NCI-H2081 (cell line): ENCODE measurements at places on chromosomes 16 and 17.

DNA sequence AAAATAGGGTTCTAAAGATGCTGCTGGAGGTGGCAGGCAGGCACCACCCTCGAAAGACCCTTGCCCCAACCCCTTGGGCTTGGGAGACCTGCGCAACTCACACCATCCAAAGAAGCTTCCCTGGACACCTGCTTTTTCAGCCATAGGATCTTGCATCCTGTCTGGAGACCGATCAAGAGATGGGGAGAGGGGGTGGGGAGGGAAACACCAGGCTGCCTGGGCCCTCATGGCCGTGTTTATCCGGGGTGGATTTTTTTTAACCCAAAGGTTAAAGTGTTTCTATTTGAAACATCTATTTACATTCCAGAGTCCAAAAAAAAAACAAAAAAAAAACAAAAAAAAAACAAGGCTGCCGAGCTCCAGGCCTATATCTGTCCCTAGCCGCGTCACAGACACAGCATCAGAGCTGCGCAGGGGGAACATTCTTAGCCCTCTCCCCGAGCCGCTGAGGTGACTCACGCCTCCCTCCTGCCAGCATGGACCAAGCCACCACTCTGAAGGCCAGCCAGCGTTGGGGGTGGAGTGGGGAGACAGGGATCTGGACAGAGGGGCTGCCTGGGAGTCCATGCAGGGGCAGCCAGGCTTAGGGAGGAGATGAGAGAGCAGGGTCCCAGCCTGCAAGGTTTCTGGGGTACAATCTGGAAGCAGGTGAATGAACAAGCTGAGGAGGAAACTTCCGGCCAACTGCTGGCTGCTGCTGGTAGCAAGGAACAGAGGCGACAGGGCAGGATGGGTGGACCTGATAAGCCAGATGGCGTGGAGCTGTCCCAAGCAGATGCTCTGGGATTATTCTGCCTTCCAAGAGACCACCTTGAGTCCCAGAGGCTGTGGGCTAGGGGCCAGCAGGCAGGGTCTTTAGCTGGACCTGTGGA, 14.8 kb downstream of the HDAC5 start:
- DNase-seq: no peak

GRCh38 chr17:4893721-4894560, 5.4 kb upstream of the C17orf107 start:
- no peak for DNase-seq

- no peak for DNase-seq
Observed at GRCh38 chr17:1043601-1044251, 46.8 kb downstream of the TIMM22 start.

GRCh38 chr16:81821436-81822128, 42.5 kb downstream of the PLCG2 start:
- DNase-seq: no peak

DNA sequence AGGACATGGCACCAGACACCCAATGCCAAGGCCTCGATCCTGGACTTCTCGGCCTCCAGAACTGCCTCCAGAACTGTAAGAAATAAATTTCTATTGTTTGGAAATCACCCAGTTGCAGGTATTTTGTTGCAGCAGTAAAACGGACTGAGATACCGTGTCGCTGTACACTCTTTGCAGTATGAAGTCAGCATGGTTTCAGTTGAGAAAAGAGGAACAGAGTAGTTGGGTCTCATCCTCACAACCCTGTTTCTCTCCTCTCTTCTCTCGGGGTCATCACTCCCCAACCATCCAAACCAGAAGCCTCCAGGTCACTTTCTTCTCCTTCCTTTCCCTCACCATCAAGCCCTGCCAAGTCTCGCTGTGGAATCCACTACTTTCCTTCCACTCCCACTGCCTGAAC, 77.8 kb downstream of the ADCY9 start:
- DNase-seq: no peak

DNA sequence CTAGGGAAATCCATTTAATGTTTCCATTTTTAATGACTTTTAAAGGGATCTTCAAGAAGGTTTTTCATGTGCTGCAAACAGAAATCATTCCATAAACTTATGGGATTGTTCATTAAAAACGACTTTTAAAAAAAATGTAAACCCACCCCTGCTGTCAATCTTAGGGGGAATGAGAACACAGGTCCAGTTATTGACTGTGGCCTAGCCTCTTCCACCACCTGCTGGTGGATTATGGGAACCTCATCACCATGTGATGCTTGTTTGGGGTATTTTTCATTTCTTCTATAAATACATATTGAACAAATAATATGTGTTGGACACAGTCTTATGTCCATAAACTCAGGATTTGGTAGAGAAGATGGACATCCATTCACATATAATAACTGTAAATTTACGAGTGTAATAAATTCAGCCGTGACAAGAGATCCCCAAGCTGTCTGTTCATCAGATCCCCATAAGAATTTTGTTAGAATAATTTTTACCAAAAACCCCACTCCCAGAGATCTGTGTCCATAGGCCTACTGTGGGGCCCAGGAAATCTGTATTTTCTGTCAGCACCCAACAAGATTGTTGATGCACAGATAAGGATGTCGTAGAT, 42.0 kb upstream of the TMC5 start:
- peak; percentile 53 for DNase-seq

GRCh38 chr16:85240982-85241924, 129.0 kb upstream of the CIBAR2 start:
- DNase-seq: no peak

DNA sequence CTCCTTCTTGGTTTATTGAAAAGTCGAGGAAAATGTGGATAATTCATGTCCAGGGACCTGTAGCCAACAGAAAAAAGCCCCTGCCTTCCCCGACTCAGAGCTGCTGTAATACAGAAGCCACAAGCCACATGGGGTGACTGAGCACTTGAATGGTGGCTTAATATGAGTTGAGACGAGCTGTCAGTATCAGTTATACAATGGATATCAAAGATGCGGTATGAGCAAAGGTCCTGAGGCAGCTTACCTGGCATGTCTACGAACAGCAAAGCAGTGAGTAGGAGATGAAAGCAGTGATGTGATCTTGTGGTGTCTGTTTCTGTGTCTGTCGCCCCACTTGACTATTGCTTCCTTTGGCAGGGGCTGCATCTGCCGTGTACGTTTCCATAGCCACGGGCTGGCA, 12.2 kb upstream of the RMI2 start:
- no peak for DNase-seq

DNA sequence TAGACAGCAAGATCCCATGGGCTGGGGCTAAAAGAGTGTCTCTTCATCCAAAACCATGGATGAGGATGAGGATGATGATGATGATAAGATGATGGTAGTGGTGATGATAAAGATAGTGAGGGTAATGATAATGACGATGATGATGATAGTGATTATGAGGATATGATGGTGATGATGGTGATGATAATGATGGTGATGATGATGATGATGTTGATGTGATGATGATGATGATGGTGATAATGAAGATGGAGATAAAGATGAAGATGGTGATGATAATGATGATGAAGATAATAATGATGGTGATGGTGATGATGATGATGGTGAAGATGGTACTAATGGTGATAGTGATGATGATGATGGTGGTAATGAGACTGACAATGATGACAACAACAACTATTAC, 299.5 kb downstream of the NPIPA8 start:
- no peak for DNase-seq

DNA sequence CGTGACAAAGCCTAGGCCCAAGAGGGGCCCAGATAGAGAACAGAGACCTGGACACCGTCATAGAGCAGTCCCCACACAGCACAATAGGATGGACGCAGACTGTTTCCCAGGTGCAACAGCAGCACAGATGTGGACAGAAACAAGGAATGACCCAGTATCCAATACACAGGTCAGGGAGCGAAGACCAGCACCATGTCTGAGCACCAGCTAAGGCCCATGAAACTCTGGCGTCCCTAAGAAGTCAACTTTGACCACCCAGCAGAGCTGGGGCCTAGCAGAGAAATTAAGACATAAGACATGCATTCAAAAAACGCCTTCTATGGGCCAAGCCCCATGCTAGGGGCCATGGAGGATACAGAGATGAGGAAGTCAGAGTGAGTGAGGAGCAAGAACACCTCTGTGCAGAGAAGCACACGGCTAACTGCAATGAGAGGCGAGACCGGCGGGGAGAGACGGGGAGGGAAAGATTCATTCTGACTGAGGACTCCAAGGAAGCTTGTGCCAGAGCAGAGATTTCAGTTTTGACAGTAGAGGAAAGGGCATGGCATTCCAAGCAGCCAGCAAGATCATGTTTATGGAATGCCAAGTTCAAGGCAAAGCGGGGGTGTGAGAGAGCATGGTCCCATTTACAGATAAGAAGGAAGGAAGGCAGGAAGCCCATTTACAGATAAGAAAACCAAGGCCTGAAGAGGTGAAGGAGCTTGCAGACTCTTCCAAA, 50.8 kb downstream of the PITPNM3 start:
- DNase-seq: no peak

GRCh38 chr17:65787503-65787902, 226.1 kb upstream of the AXIN2 start:
- DNase-seq: no peak
